NCI-H2029 treated with DMSO at 0.1 percent for 48 hours (cell line): ENCODE measurements at places on chromosomes 1 and 21.

- DNase-seq = no peak
Measured at GRCh38 chr1:198798923-198799386, 160.1 kb downstream of the PTPRC start.

DNA sequence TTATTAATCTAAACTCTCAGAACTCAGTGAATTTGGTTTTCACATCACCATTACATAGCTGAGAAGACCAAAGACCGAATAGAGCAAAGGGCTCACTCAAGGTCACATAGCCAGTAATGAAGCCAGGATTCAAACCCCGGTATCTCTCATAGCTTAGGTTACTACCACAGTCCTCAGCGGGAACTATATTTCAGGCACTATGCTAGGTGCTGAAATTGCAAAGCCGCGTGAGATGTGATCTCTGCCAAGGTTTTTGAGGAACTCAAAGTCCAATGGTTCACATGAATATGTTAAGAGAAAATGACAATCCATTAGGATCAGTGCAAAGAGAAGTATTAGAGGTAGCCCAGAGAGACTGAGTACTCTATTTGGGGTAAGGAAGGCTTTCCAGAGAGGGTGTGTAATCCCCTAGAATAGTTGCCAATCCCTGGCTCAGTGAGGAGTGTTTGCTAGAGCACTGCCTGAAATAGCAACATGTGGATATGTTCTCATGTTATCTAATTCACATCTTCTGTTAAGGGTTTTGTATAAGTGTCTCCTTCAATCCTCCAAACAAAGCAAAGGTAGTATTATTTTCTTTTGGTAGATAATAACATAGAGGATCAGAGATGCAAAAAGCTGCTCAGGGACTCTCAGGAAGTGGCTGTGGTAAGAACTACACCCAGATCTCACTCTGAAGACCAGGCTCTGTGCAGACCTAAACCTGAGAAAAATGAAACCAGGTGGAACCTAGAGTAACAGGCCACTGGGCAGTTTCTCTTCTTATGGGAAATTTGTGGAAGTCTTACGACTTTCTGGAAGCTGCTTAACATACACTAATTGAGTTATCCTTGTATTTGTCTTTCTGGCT is 93.1 kb upstream of the C8B start:
- DNase-seq = peak; percentile 40

- no peak for DNase-seq
Measured at GRCh38 chr21:24903994-24904635, 703.2 kb downstream of the MRPL39 start.

- DNase-seq = no peak
Measured at GRCh38 chr1:84968101-84968500, 28.8 kb downstream of the MCOLN2 start.

DNA sequence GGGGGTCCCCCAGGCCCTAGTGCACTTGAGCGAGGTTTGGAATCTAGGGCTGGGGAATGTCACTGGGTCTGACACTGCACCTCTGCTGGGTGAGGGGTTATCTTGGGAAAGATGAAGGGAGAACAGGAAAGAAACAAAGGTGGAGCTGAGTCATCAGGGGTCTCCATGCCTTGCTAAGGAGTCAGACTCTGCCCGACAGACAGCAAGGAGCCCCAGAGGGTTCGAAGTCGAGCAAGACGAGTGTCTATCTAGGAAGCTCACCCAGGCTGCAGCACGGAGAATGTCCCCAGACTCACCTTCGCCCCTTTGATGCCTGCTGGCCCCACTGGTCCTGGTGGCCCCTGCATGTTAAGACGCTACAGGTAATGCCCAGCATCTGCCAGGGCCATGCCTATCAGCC is 18.0 kb downstream of the COL16A1 start:
- no peak for DNase-seq

- no peak for DNase-seq
Measured at GRCh38 chr1:31112266-31112935, 46.9 kb upstream of the PUM1 start.

DNA sequence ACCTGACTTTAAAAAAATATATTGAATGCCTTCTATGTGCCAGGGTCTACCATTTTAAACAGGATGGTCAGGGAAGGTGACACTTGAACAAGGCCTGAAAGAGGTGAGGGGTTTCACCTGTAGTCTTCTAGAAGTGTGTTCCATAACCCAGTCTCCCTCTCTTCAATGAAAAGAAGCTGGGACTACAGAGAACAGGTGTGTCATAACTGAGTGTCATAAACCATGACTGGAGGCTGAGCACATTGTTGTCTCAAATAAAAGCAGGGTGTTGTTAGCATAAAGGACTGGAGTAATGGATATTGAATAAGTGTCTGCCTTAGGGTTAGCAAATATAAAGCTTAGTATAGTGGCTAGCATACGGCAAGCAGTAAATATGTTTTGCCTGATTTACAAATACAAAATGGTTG is 65.4 kb downstream of the SYDE2 start:
- peak; percentile 87 for DNase-seq

DNA sequence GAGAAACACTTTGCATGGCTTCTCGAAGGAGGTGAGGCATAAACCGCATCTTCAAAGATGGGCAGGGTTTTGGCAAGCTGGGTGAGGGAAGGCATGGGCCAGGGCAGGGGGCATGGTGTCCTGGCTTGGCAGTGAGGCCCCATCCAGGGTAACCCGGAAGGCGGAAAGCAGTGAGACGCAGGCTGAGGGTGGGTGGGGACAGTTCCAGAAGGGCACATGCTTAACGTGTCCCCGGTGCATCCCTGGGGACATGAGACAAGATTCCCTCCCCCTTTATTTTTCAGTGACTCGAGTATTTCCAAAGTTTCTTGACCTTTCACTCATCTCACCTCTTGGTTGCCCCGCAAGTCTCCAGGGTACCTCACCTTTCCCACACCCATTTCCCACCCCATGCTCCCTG is 122.8 kb upstream of the SLC25A33 start:
- no peak for DNase-seq

DNA sequence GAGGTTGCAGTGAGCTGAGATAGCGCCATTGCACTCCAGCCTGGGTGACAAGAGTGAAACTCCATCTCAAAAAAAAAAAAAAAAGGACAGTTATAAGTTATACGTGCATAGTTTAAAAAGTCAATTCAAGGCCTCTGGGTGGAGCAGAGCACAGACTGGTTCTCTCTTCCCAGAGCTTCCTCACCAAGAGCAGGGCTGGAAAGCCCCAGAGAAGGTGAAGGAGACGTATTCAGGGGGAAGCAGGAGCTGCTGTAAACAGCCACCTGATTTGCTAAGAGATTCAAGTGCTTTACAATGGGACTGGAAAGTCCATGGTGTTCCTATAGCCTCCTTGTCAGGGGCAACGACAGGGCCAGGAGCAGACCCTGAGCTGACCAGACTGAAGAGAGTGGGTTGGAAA is 85.0 kb upstream of the LYST start:
- no peak for DNase-seq

- DNase-seq = no peak
Measured at GRCh38 chr1:54378157-54378873, 27.9 kb downstream of the SSBP3 start.

DNA sequence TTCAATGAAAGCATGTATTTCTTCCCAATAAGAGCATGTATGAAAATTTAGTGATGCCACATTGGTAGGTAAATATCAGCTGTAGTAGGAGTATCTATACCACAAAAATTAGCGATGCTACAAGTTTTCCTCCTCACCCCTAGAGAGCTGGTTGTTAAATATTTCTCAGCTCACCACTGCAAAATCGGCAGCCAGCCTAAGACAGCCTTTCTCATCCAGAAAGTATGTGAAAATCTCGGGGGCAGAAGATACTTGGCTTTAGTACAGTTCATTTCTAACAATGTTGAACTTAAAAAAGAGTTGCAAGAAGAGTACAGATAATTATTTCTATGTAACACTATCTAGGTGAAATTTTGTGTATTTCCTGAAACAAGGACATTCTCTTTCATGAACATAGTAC is 235.4 kb downstream of the TPR start:
- no peak for DNase-seq

GRCh38 chr1:24506691-24507381 is 4.2 kb downstream of the RCAN3 start:
- DNase-seq = no peak

DNA sequence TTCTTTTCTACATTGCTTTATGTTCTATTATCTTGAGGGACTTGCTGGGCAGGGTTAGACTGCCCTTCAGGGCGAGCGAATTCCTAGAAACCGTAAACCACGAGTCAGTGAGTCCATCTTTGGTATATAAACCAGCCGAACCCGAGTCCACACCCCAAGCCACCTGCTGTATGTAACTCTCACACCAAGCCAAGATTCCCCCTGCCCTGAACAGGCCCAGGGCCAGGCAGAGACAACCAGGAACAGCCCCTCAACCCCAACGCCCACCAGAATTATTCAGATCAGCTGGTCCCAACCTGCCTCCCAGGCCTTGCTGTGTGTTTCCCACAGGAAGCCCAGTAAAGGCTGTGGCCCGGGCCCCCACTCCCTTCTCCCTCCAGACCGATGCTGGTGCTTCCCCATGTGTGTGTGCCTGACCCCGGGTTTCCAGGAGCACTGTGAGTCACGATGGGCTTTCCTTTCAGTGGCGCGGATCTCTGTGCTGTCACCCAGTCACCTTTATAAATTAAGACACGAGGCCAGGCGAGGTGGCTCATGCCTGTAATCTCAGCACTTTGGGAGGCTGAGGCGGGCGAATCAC is 17.1 kb downstream of the KIF17 start:
- DNase-seq = no peak

- DNase-seq = no peak
Measured at GRCh38 chr1:7681401-7681800, 89.7 kb upstream of the VAMP3 start.

GRCh38 chr1:84467298-84467697 is 11.8 kb upstream of the RPF1 start:
- DNase-seq = no peak

DNA sequence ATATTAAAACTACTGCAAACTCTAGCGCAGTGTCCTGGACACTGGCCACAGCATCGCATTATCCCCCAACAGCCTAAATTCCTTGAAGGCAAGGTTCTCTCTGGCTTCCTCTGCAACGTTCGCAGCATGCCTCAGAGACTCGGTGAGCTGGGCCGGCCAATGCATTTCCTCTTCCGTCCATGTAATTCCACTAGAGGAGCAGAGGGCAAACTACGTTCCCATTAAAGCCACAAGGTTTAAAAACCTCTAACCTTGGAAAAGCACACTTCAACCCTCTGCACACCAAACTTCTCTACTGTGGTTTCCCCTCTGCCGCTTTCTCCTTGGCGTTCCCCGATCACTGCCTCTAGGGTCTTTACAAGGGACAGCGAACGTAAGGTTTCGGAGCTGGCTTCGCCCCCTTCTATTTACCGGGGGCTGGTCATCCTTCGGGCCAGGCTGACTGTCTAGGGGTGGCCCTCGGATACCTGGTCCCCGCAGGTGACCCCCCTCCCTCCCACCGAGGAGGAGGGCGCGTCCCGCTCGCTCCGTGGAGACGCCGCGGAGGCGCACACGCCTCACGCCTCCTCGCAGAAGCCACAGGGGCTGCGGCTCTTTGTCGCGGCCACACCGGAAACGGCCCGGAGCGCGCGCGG is 456 bp upstream of the SMYD2 start:
- peak; percentile 22 for DNase-seq

DNA sequence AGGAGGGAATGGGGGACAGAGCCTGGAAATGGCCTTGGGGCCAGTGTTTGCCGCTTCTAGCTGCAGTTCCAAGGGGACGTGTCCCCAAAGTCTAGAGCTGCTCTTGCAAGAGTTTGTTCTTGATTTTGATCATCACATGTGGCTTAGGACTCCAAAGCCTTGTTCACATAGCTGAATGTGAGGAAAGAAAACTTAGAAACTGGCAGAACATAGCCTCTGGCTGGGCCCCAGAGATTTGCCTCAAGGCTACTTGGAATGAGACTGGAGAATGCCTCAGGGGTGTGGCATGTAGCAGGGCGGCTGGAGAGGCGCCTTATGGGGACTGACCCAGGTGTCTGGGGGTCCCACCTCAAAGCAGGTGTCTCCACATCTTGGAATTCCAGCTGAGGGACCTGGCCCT is 2.3 kb downstream of the PDXK start:
- DNase-seq = no peak

GRCh38 chr1:6538956-6539355 is 15.4 kb downstream of the NOL9 start:
- DNase-seq = no peak

- DNase-seq = no peak
Measured at GRCh38 chr1:31951276-31951675, 13.1 kb upstream of the PTP4A2 start.

GRCh38 chr21:40902299-40902698 is 55.3 kb upstream of the DSCAM start:
- peak; percentile 96 for DNase-seq

- no peak for DNase-seq
Measured at GRCh38 chr1:17075470-17076255, 21.8 kb upstream of the SDHB start.

DNA sequence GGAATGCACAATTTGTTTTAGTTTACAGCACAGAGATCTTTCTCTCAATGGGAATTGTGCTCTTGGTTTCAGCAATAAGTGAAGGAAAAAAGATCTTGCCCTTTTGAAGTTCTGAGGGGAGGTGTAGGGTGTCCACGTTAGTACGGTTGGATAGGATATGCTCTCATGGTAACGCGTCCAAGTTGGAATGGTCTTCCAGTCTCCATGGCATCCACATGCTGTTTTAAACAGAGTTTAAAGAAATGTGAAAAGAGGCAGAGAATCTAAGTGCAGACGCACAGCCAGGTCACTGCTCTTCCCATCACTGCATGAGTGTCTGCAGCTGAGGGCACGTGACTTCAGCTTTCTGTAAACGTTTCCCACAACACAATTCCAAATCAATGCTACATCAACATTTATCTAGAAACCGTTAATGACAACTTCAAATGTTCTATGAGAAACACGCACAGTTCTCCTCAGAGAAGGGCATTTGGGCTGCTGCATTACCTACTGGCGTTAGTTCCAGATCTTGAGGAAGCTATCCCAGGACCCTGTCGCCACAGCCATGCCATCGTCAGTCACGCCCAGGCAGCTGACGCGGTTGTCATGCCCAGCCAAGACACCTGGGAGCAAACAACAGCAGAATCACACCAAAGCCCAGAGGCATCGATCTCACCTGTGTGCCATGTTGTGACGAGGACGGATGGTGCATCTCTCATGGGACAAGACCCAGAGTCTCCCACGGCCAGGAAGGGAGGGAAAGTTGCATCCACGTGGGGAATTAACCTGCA is 8.8 kb upstream of the NADK start:
- no peak for DNase-seq

GRCh38 chr1:233597489-233597901 is 16.4 kb upstream of the KCNK1 start:
- DNase-seq = no peak

DNA sequence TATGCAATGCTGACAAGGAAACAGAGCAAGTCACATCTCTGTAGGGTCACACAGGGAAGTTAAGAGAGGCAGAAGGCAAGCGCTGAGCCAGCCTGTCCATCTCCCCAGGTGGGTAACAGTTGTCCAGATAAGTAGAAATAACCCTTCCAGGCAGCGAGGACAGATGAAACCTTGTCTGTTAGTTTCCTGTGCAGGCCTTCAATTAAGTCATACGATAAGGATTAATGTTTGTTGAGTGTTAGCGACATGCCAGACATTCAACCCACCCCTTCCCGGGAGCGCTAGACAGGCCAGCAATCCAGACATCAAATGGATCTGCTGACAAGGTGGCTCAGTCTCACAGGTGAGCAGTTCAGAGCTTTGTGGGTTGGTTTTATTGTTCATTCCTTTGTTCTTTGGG is 221.5 kb upstream of the FMN2 start:
- DNase-seq = no peak

GRCh38 chr1:225909477-225909876 is 14.6 kb downstream of the PYCR2 start:
- no peak for DNase-seq
